Glomerular endothelial cell (primary cell): ENCODE measurements at places on chromosomes 5 and 9. TPM values are rescaled to one million over a fixed set of nuclear protein-coding genes. Genes with fewer than 3 reads are reported as not detected.

PRR16 gene
- 1.2 and 1.6 TPM in 2 replicates for total RNA-seq

PKD2L2 gene
- total RNA-seq, result not detected in 2 replicates

GABRA6 gene
- not detected in 2 replicates for total RNA-seq

PDCD1LG2 gene
- 20.4 and 27.0 TPM in 2 replicates for total RNA-seq

CORO2A gene
- 0.29 and 0.64 TPM in 2 replicates for total RNA-seq

DIAPH1 gene
- total RNA-seq, result 78.6 and 94.1 TPM in 2 replicates

TMCO6 gene
- 31.9 and 49.7 TPM in 2 replicates for total RNA-seq

GLRA1 gene
- total RNA-seq, result not detected in 2 replicates

FGFR4 gene
- total RNA-seq, result 4.8 and 6.2 TPM in 2 replicates

GPX8 gene
- 70.8 and 89.8 TPM in 2 replicates for total RNA-seq

PDZD2 gene
- total RNA-seq, result 8.4 and 20.3 TPM in 2 replicates

PSD2 gene
- total RNA-seq, result not detected in 2 replicates

SHISAL2B gene
- not detected in 2 replicates for total RNA-seq

TTLL11 gene
- total RNA-seq, result 4.6 and 8.2 TPM in 2 replicates

PCDHB12 gene
- total RNA-seq, result 0.19 and 0.58 TPM in 2 replicates

LCN1 gene
- not detected in 2 replicates for total RNA-seq

RBM22 gene
- 43.2 and 44.1 TPM in 2 replicates for total RNA-seq

ZNF483 gene
- 1.7 and 2.7 TPM in 2 replicates for total RNA-seq

PRRT1B gene
- total RNA-seq, result not detected in 2 replicates

SV2C gene
- not detected in 2 replicates for total RNA-seq

SPINK6 gene
- not detected in 2 replicates for total RNA-seq

IGFBPL1 gene
- total RNA-seq, result 0.35 TPM in 1 of 2 replicates, not detected in the other

PCAT7 gene
- total RNA-seq, result not detected in 2 replicates

PSMB7 gene
- 264 and 308 TPM in 2 replicates for total RNA-seq

CCDC192 gene
- not detected in 2 replicates for total RNA-seq

STARD4 gene
- 46.4 and 74.7 TPM in 2 replicates for total RNA-seq

GRIN1 gene
- total RNA-seq, result not detected in 2 replicates

MYO10 gene
- 76.9 and 167 TPM in 2 replicates for total RNA-seq

ZNF366 gene
- 33.7 and 45.4 TPM in 2 replicates for total RNA-seq

NRARP gene
- 62.5 and 188 TPM in 2 replicates for total RNA-seq

PCDHGA9 gene
- 3.3 and 4.5 TPM in 2 replicates for total RNA-seq

LCN2 gene
- not detected in 2 replicates for total RNA-seq

CDX1 gene
- total RNA-seq, result not detected in 2 replicates

ENTPD2 gene
- not detected in 2 replicates for total RNA-seq

ANKRD55 gene
- 0.47 and 1.2 TPM in 2 replicates for total RNA-seq

SLC6A3 gene
- not detected in 2 replicates for total RNA-seq

TTC39B gene
- total RNA-seq, result 3.6 and 5.1 TPM in 2 replicates

LAMC3 gene
- total RNA-seq, result 0.12 and 0.63 TPM in 2 replicates

CDH9 gene
- total RNA-seq, result not detected in 2 replicates

TEX48 gene
- total RNA-seq, result not detected in 2 replicates

HK3 gene
- not detected in 2 replicates for total RNA-seq

OTP gene
- total RNA-seq, result not detected in 2 replicates

FBXL17 gene
- total RNA-seq, result 10.6 and 11.7 TPM in 2 replicates

QRFP gene
- total RNA-seq, result not detected in 2 replicates

PRLR gene
- not detected in 2 replicates for total RNA-seq

FOXD4L4 gene
- 0.53 TPM in 1 of 2 replicates, not detected in the other for total RNA-seq
